ENCODE measurements at places on chromosomes 3 and 15. TPM values are rescaled to one million over a fixed set of nuclear protein-coding genes. Genes with fewer than 3 reads are reported as not detected.

- DNase-seq: no peak
Observed at GRCh38 chr15:47410247-47410646, 307.1 kb upstream of the SEMA6D start.

The PAQR5 gene
- not detected for total RNA-seq

The ZPLD1 gene
- 0.33 TPM for total RNA-seq

- peak; percentile 22 for DNase-seq
Observed at GRCh38 chr15:60708684-60709083, 229.7 kb upstream of the ICE2 start.

The RAMAC gene
- 31.7 TPM for total RNA-seq

- no peak for DNase-seq
Observed at GRCh38 chr3:130374033-130374432, 28.6 kb downstream of the COL6A5 start.

The MESP2 gene
- 2.9 TPM for total RNA-seq

DNA sequence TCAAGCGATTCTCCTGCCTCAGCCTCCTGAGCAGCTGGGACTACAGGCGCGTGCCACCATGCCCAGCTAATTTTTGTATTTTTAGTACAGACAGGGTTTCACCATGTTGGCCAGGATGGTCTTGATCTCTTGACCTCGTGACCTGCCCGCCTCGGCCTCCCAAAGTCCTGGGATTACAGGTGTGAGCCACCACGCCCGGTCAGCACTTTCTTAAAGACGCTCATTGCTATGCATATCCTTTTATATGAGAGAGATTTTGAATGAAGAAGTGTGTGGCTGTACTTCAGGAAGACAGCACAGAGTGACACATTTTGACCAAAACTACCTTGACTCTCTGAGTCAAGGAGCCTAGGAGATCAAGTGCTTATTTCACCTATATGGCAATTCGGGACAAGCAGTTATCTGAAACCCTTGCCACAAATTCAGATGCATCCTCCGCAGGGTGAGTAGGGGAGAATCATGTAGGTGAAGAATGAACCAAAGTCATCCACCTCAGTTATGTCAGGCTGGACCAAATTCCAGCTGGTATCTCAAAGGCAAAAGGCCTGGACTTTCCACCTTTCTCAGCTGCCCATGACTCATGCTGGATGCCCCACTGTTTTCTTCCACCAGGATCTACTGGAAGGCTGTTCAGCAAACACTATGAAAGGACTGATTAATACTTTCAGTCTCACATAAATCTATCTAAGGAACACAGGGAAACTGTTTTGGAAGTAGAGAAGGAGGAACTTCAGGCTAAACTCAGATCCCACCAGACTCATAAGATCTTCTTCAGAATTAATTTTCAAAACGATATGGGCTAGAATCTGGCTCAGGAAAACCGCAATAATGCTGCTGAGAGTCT, 31.9 kb downstream of the SUSD5 start:
- peak; percentile 24 for DNase-seq

DNA sequence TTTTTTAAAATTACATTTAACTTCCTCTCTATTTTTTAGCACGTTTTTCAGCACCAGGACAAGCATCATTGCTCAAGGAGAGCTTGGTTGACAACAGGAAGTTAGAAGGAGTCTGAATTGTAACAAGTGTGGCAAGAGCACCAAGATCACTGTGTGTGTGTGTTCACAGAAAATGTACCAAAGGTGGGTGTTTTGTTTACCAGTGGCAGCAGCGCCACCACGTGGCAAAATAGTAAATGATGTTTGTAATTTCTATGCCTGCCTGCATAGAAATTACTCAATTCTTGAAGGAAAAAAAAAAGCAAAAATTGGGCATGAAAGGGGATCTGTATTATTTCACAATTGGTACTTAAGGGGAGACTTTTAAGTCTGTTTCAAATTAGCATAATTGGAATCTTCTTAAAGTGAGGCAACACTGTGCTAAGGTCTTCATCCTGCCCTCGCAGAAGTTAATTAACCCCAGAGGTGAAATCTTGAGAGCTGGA, 7.4 kb upstream of the U2SURP start:
- DNase-seq: peak; percentile 87

DNA sequence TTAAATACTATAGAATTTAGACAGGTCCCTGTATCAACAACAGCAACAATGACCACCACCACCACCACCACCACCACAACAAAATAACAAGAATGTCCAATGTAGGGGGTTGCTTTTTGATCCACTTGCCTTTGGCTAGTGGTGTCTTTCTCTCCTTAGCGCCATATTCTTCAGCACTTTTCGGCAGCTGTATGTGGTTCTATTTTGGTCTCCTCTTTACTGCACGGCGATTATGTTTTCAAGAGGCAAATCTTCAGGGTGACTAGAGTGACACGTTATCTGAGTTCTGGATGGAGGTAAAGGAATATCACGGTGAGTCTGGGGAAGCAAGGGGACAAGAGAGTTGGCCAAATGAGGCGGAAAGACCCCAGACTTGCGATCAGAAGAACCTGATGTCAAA, 56.1 kb downstream of the ST6GAL1 start:
- DNase-seq: no peak

- DNase-seq: no peak
Observed at GRCh38 chr15:100723315-100723801, 121.0 kb downstream of the ASB7 start.

DNA sequence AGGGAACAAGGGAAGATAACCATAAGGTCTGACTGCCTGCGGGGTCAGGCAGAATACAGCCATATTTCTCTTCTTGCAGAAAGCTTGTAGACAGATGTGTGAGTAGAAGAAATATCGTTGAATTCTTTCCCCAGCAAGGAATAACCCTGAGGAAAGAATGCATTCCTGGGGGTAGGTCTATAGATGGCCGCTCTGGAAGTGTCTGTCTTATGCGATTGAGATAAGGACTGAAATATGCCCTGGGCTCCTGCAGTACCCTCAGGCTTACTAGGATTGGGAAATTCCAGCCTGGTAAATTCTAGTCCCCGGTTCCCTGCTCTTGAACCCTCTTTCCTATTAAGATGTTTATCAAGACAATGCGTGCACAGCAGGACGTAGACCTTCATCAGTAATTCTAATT, 15.8 kb upstream of the SST start:
- DNase-seq: no peak

The RSRC1 gene
- total RNA-seq: 45.8 TPM

- no peak for DNase-seq
Observed at GRCh38 chr3:98746122-98746521, 17.0 kb upstream of the ST3GAL6 start.

GRCh38 chr3:127978636-127979035, 63.6 kb downstream of the KBTBD12 start:
- peak; percentile 13 for DNase-seq
